ENCODE measurements at places on chromosomes 1 and 21. TPM values are rescaled to one million over a fixed set of nuclear protein-coding genes. Genes with fewer than 3 reads are reported as not detected.

Gene MCOLN3
- 0.65 TPM for total RNA-seq

Gene GPX7
- 15.8 TPM for total RNA-seq

Gene NBPF19
- total RNA-seq: 18.3 TPM

Gene CELF3
- 0.83 TPM for total RNA-seq

Gene CCDC27
- total RNA-seq: not detected

Gene CLEC20A
- not detected for total RNA-seq

DNA sequence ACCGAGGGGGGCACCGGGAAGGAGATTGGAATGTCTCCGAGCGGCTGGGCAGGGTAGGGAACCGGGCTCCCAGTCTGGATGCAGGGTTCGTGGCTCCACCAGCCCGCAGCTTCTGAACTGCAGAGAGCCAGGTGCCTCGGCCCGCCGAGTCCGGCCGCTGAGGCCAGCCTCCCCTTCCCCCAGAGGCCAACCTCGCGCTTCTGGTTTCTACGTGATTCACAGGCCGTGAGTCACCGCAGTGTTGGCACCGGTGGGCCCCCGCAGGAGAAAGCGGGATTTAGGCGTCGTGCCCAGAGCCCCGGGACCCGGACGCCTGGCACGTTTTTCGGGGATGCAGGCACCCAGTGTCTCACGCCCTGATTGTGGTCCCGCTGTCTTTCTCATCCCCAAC is 458 bp downstream of the CRABP2 start:
- no peak for DNase-seq

GRCh38 chr1:27418326-27419185 is 26.1 kb downstream of the GPR3 start:
- DNase-seq: no peak

DNA sequence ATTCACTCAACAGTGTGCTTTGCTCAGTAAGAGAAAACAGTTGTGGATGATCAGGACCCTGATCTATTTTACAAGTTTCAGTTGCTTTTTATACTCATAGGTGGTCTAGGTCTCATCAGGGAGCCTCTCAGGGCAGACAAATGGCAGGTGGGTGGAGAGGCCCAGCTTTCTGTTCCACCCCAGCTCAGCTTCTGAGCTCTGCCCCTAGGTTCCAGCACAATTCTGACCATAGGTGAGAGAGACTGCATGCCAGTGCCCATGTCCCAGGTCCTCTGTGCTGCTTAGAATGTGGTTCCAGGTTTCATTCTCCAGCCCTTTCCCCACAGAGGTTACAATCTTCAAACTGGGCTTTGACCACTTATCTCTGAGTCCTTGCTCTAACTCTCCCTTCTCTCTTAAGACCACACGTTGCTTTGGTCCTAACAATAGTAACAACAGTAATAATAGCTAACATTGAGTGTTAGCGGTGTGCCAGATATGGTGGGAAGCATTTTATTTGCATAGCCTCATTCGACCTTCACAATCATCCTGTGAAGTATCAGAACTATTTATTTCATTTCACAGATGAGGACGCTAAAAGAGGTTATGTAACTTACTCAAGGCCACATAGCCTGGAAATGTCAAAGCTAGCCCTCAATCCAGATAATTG is 19.6 kb upstream of the DUSP10 start:
- DNase-seq: no peak

DNA sequence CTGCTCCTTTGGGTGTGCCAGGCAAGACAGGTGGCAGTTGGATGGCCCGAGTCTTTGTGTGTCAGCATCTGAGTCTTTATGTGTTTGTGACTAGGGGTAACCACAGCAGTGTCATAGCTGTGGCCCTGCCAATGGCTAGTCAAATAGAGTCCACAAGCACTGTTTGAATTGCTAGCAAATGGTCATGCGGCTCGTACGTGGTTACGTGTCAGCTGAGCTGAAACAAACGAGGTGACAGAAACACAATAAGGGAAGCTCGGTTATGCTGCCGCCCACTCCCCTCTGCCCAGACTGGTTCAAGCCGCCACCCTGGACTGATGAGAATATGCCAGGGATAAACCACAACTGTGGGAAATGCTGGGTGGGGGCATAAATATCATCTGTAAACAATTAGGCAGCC is 174.3 kb upstream of the LMO4 start:
- no peak for DNase-seq

DNA sequence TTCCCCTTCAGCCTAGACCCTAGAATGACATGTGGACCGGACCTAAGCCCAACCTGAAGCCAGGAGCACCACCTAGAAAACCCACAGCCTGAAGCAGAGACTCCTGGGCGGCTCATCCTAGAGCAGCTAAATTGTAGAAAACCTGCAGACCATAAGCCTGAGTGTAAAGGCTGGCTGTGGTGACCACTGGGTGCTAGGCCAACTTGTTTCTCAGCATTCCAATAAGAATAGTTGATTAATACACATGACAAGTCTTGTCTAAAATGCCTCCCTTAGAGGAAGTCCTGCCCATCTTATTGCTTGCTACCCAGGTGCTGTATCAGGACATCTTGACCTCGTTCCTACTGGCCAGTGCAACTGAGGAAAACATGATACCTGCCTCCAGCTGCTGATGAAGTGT is 23.3 kb upstream of the CASQ2 start:
- no peak for DNase-seq

- no peak for DNase-seq
These were observed 738 bp downstream of the GNPAT start for GRCh38 chr1:231241750-231242149.

DNA sequence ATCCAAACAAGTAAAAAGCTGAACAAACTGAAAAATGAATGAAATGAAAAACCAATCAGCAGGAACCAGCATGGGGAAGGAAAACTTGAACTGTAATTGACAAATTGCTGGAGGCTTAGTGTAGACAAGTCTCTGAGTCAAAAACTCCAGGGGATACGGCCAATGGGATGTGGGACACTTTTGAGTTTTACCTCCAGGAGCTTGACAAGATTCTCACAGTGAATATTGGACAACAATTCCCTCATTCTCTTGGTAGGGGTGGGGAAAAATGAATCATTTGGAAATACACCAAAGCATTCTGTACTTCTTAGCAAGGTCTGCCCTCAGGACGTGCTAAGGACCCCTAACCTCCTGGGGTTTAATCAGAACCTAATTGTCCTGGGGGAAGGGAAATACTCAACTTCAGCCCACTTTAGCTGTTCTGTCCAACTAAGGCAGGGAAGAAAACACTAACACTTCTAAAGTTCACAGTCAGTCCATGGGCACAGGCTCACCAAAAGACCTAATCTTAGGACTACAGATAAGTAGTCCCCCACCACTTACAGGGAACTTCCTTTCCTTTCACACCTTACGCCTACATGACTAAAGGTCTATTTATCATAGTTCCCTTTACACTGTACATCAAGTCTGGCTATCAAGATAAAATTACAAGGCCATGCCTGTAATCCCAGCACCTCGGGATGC is 60.7 kb upstream of the CDC42BPA start:
- DNase-seq: no peak

DNA sequence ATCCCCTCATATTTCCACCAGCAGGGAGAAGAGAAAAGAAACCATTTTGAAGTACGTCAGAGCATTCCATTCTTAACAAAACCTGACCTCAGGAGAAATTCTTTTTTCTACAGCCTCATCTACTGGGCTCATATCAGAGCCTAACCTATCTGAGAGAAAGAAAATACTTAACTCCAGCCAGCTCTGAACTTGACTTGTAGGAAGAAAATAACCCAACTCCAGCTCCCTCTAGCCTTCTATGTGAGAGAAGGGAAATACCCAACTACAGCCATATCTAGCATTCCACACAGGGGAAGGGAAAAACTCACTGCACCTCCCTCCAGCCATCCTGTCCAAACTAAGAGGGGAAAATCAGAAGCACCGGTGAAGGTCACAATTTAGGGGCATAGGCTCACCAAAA is 57.7 kb downstream of the SPATA6 start:
- DNase-seq: no peak

DNA sequence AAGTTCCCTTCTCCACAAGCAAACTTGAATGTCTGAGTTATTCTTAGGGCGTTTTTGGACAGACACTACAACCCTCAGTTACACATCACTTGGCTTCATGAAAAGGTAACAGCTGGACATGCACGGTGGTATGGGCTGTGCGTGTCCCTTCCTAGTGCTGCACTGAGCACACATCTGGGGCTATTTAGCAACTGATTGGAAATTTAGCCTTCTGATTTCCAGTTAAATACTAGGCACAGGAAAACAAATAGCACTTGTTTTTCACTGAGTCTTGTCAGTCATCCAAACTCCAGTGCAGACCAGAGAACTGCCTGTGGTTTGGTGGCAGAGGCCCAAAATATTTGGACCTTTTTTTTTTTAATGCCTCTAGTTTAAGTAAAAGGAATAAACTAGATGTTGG is 134.7 kb downstream of the TGFBR3 start:
- DNase-seq: no peak

DNA sequence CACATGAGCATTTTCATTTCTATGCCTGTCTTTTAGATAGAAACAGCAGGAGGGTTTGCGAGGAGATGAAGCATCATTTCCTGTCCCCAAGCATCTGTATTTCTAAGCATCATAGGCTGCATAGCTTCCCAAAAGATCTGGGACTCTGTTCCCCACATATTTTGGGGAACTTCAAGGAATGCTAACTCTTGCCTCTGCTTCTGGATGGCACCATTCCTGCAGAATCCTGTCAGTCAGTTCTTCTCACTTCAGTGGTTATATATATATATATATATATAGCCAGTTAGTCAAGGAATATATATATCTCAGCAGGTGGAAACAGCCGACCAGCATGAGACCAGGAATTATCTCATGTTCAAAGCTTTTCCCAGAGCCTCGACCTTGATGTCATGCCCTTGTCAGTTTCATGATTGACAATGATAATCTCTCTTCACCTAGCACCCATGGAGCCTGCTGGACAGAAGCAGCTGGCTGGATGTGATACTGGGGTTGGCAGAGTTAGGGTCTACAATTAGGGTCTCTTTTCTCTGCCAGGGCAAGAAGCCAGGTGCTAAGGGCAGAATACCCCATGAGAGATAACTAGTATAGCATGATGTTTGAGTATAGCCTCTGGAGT is 2.4 kb downstream of the PFKFB2 start:
- no peak for DNase-seq

GRCh38 chr1:30172757-30173156 is 550.6 kb downstream of the MATN1 start:
- peak; percentile 29 for DNase-seq

GRCh38 chr1:196774175-196774574 is 465 bp upstream of the CFHR3 start:
- no peak for DNase-seq

All from esophagus muscularis mucosa (tissue), 4 donors.